Psoas muscle (tissue), 8 donors: ENCODE measurements at places on chromosomes 2 and 18.

DNA sequence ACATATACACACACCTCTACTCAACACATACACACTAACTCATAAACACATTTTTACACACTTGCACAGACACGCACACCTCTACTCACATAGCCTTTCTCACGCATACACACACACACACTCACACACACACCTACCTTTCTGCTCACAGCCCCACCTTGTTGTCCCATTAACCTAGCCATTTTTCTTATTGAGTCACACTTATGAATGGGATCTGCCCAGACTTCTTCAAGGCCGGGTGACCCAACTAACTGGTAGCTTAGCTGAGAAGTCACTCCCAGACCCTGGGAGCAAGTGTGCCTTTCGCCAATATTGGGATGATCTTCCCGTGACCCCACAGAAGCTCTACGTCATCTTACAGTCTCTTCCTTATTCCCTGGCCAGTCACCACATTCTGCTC is 192.2 kb downstream of the NCK2 start:
- no peak for DNase-seq

- no peak for DNase-seq
Observed at GRCh38 chr2:112153179-112153490, 14.9 kb downstream of the FBLN7 start.

GRCh38 chr2:95025406-95026319 is at the start of gene MAL:
Gene MAL (plus strand): TSS chr2:95025708. CDS start chr2:95025793, 85 bp downstream.
- DNase-seq: no peak

- no peak for DNase-seq
Observed at GRCh38 chr2:223626716-223627115, 24.6 kb upstream of the SCG2 start.

- no peak for DNase-seq
Observed at GRCh38 chr2:44691174-44691785, 250.2 kb upstream of the SIX3 start.

DNA sequence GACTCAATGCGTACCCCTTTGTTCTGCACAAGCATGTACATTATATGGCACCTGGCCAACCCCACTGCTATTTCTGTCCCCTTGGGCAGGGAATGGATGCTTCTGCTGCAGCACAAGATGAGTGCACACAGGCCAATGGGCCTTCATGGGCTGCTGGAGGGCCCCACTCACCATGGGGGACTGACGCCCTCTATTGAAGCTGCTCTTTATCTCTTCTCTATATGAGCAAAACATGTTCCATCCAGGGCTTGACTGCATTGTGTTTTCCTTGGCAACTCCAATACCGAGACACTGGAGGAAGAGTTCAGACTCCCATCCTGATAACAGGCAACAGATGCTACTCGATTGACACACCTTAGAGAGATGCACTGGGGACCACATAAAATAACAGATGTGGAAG is 251.6 kb upstream of the NCKAP5 start:
- DNase-seq: no peak

DNA sequence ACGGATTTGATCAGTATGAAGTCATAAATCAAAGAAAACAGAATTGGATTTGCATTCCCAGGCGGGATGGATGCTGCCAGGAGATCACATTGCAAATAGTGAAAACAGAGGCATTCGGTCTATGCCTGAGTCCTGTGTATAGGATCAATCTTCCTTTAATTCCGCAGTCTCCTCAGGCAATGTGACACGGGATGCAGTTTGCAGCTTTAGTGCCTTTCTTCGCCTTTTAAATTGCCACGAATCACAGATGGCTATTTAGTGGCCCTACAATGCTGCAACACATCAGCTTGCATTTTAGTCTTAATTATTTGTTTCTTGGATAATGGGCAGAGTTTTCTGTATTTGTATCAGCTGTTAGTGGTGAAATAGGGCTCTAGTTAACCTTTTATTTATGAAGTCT is 6.8 kb downstream of the ADCYAP1 start:
- DNase-seq: no peak

DNA sequence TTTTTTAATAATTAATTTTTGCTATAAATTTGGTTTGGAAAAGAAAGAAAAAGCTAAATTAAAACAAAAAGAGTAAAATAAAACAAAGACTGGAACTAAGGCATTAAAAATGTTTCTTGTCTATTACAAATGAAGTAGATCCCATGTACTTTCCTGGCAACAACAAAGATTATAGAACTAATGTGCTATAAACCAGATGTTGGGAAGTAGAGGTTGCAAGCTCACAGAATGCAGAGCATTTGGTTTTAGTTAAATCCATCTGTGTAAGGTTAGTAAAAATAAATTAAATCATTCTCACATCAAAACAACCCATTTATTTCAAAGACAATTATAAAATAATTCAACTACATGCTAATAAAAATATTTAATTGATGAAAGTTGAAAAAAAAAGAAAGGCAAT is 157.2 kb upstream of the ZC3H15 start:
- no peak for DNase-seq

GRCh38 chr2:12910431-12910830 is 193.7 kb downstream of the TRIB2 start:
- DNase-seq: no peak

- DNase-seq: no peak
Observed at GRCh38 chr2:242029422-242030225, 160.1 kb downstream of the RTP5 start.

DNA sequence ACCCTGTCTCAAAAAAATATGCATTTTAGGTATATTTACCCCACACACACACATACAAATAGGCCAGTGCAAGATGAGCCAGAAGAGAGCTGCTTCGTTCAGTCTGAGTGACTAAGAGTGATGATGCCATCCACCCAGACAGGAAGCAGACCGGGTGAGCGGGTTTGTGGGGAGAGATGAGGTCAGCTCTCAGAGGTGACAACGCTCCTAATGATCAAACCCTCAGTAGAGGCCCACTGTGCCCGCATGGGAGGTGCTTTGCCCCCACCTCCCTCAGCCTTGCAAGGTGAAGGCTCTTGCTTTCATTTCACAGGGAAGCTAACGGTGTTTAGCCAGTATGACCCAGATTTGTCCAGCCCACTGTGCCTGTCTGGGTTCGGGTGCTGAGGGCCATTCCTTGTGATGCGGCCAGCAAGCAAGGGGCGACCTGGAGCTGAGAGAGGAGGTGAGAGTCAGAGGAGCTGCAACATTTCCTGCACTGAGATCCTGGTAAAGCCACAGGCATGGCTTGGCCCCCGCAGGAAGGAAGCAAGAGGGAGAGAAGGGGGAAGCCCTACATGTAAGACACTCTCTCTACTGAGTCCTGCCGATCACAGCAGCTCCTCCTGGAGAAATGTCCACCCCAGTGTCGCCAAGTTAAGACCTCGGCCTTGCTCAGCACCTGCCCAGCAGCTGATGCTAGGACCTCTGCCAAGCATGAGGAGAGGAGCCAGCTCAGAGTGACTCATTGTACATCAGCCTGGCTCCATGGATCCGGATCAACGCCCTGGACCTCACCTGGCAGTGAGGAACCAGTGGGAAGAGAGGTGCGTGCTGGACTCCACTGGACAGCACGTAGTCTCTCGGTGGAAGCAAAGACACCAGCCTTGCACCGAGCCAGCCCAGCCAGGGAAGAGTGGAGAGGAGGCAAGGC is 37.0 kb downstream of the NIFK start:
- DNase-seq: peak; percentile 84

- no peak for DNase-seq
Observed at GRCh38 chr18:67771271-67771670, 254.8 kb upstream of the DSEL start.

DNA sequence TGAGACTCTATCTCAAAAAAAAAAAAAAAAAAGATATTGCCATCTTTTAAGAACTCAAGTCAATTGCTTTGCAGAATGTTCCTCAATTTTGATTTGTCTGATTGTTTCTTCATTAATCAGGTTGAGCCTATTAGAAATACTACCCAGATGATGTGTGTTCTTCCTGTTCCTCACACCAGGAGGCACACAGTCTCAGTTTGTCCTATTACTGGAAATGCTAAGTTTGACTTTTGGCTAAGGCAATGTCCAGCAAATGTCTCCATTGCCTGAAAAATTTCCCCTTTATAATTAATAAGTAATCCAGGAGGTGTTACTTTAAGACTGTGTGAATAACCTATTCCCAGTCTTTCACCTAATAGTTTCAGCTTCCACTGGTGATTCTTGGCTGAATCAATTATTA is 28.4 kb downstream of the BOLA3 start:
- DNase-seq: no peak

GRCh38 chr18:41587976-41588375 is 367.1 kb upstream of the PIK3C3 start:
- no peak for DNase-seq

GRCh38 chr2:45910473-45911060 is 259.1 kb downstream of the PRKCE start:
- no peak for DNase-seq

GRCh38 chr18:30945761-30946160 is 96.8 kb downstream of the DSC3 start:
- no peak for DNase-seq

DNA sequence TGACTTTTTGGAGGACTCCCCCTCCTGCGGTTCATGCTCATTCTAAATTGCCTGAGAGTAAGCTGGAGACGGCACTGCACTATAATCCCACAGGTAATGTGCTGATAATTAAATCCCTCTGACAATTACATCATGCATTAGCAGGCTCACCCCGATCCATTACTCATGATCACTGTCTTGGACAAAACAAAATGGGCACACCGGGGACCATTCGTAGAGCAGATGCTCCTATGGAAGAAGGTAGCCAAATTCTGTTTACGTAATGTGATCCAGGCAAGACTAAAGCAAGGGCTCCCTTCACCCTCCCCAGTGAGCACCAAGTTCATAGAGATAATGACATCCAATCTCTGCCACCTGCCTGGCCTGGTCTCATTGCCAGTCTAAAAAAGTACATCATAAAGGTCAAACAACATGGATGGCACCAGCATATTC is 657.1 kb upstream of the SOX11 start:
- no peak for DNase-seq

DNA sequence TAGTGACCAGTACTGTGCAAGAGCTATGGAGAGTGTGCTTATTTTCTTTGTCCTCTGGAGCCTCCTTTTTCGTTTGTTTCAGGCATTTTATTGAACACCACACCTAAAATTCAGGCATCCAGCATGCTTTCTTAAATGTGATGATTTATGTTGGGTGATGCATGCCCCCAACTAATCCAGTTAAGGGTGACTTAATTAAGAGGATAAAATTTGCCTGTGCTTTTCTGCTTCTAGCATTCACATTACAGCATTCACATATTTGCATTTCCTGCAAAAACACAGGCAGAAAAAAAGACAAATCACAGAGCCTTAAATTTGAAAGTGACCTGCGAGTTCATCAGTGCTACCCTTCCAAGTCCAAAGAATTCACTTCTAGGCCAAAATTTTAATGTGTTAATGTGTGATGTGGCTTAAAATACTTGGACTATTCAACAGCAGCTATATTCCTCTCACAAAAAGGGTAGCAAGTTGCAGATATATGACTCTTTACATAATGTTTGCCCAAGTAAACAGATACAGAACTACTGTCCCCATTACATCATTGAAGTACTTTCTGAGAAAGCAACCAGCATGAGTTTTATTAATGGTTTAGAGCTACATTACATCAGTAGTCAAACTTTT is 286.5 kb downstream of the THSD7B start:
- DNase-seq: no peak

DNA sequence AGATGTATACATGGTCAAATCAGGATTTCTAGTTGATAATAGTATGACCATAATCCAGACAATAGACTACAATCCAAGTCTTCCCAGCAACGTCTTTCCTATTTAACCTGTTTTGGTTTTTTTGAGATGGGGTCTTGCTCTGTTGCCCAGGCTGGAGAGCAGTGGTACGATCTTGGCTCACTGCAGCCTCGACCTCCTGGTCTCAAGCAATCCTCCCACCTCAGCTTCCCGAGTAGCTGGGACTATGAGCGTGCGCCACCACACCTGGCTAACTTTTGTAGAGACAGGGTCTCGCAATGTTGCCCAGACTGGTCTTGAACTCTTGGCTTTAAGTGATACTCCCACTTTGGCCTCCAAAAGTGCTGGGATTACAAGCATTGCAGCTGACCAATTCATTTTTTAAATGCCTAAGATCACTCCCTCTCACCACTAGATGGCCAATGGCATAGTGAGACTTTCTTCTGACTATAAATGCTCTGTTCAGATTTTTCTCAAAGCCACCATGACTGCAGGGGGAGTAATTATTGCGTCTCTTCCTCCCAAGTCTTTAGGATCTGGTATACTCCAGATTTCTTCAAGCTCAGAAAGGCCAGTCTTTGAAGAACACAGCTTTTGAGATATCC is 47.6 kb downstream of the HNRNPLL start:
- no peak for DNase-seq

GRCh38 chr2:61268249-61268648 is 106.3 kb downstream of the C2orf74 start:
- DNase-seq: no peak

- no peak for DNase-seq
Observed at GRCh38 chr2:214765180-214765579, 44.3 kb downstream of the BARD1 start.

DNA sequence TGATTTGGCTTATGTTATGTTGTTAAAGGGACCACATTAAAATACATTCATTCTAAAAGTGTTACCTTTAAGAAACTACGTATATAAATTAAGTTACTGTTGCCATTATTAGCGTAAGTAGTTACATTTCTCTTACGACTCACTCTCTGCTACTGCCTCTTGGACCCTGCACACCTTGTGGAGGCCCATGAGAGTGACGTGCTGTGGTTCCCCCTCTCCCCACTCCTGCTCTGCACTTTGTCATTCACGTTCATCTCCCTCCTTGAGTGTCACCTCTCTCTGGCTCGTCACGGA is 830 bp upstream of the MERTK start:
- DNase-seq: no peak

DNA sequence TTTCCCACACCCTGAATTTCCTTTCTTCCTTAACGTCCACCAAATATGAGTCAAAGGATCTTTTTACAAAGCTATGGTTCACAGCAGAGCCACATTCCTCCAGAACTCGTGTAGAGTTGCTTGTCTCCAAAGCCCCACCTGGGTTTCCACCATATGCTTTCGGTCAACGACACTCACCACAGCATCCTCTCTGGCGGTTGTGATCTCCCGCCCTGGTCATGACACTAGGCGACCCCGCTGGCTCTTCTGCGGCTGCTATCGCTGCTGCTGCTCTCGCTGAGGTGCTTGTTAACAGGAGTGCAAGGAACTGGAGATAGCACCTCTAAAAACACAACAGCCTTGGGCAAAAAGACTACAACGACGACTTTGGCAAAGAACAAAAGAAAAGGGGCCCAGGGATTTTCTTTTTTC is 340 bp downstream of the SLC40A1 start:
- peak; percentile 56 for DNase-seq

- DNase-seq: no peak
Observed at GRCh38 chr2:28209864-28210263, 182.8 kb upstream of the FOSL2 start.
